ENCODE measurements at places on chromosomes 16 and 17.

GRCh38 chr16:15553313-15554088, 89.5 kb downstream of the MARF1 start:
- DNase-seq, result peak; percentile 21

- no peak for DNase-seq
Observed at GRCh38 chr16:1532771-1533170, 695 bp upstream of the TMEM204 start.

DNA sequence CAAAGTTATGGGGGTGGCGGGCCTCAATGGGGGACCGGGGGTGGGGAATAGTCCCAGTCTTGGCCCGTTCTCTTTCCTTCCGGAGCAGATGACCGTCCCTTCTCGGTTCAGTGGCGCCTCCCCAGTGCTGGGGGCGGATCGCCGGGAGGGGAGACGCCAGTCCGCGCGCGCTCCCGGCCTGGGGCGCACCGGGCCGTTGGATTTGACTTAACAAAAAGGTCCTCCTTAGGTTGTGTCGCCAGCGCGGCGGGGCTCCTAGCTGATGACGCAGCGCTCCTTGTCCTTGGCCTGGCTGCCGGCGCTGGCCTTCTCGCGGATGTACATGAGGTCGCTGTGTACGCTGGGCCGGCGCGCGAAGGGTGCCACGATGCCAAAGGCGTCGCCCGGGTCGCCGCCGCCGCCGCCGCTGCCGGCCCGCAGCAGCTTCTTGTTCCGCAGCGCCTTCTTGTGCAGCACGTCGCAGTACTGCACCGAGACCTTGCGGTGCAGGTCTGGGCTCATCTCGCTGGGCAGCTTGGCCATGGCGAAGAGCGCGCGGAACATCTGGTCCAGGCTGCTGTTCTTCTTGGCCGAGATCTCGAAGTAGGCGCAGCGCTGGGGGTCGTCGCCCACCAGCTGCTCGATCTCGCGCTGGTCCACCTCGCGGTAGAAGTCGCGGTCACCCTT, 1.2 kb downstream of the RASD1 start:
- DNase-seq, result no peak

DNA sequence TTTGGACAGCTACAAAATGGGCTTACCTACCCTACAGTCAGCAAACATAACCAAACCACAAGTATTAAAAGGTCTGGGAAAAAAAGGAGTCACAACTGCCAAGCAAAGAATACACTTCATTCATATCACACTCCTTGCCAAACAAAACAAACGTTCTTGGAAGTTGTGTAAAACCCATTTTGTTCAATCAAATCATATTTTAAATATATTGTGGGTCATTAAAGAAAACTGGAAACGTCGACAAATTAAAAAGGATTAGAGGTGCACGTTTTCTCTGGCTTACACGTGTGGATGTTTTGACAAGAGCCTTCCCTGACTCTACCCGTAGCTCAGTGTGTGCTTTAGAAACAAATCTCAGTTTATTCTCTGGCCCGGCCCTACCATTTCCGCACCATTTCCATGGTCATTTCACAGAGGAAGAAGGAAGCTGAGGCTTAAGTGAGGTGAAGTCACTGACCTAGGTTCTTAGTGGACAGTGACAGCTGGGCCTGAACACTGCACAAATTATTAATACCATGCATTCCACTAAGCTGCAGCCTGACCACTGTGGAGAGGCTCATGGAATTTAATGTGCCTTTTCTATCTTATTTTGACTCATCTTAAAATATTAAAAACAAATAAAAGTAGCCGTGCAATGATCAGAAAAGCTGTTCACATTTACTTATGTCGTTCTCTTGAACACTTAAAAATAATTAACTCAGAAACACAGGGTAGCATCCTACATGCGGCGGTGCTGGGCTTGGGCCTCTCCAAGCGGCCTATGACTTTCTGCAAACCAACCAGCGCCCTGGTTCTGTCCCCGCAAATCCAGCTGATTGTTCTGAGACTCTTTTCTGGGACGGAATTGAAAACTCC, 968 bp downstream of the CEP112 start:
- DNase-seq, result no peak

- no peak for DNase-seq
Observed at GRCh38 chr17:10623737-10624338, 33.3 kb downstream of the MYH3 start.

- peak; percentile 9 for DNase-seq
Observed at GRCh38 chr17:21214777-21215541, 998 bp upstream of the TMEM11 start.

DNA sequence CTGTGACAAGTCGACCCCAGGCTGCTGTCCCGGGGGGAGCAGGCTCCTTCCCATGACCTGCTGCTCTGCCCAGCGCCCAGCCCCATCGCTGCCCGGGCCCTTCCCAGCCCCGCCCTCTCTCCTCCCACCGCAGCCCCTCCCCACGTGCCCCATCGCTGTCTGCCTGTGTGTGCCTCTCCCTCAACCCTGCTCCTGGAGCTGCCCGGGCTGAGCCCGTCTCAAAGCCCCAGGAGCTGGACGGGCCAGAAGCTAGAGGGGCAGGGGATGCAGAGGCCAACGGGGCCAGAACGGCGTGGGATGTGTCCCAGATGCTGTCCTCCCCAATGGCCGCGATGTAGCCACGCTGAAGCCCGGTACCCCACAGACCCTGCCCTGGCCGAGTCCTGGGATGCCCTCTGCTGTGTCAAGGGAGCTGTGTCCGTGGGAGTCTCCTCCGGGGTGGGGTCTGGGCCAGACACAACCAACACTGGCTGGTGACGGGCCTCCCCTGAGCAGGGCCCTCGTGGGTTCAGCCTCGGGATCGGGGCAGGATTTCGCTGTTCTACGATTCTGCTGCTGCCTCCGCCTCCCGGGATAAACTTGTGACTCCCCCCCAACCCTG, 118.2 kb upstream of the ZNF750 start:
- DNase-seq, result no peak

GRCh38 chr17:1108478-1108764, 71.4 kb downstream of the ABR start:
- DNase-seq, result no peak

GRCh38 chr17:80387071-80387470, 27.9 kb upstream of the ENDOV start:
- DNase-seq, result no peak

DNA sequence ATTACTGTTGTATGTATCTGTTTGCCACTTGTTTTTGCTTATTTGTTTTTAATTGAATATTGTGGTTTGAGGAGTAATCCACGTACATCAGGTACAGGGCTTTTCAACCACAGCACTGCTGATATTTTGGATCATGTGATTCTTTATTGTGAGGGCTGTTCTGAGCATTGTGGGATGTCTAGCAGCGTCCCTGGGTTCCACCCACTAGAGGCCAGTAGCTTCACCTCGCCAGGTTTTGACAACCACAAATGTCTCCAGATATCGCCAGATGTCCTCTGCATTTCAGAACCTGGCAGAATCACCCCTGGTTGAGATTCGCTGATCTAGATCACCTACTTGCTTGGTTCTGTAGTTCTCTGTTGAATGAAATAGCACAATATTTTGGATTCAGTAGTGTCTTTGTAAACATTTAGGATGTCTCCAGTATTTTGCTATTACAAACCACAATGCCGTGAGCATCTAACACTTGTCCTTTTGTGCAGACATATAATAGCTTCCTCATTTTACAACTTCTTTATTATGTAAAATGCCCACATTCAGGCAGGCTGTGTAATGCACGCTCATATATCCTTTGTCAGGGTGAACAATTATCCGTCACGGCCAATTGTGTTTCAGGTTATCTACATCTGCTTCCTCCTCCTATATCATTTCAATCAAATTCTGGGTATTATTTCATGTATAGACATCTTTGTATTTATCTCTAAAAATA, 380.3 kb downstream of the SNX29 start:
- DNase-seq, result no peak

DNA sequence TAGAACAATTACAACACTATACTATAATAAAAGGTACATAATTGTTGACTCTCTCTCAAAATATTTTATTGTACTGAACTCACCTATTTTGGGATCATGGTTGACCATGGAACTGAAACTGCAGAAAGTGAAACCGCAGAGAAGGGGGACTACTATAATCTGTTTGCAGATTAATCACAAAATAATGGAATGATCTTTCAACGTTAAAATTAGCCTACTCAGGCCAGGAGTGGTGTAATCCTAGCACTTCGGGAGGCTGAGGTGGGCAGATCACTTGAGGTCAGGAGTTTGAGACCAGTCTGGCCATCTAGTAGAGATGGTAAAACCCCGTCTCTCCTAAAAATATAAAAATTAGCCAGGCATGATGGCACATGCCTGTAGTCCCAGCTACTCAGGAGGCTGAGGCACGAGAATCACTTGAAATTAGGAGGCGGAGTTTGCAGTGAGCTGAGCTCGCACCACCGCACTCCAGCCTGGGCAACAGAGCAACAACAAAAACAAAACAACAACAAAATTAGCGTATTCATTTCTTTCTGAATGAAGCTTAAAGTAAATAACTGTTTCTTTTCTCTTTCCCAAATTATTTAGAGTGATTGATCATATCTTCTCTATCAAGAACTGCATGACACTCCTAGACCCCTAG, 45.6 kb downstream of the IKZF3 start:
- DNase-seq, result no peak

GRCh38 chr17:41278176-41278955, 2.9 kb downstream of the KRTAP9-7 start:
- no peak for DNase-seq

DNA sequence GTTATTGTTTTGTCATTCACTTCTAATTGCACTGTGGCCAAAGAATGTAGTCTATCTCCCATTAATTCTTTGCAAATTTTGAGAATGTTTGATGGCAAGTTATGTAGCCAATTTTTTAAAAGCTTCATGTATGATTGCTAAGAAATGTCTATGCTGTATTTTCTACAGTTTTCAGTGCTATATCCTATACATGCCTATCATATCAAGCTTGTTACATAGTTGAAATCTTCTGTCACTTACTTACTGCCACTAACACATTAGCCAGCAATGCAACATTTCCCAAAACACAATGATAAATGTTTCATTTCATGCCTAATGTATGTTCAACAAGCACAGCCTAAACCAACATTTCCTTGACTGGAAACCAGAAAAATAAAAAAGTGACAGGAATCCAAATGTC, 292.4 kb upstream of the AXIN2 start:
- no peak for DNase-seq

DNA sequence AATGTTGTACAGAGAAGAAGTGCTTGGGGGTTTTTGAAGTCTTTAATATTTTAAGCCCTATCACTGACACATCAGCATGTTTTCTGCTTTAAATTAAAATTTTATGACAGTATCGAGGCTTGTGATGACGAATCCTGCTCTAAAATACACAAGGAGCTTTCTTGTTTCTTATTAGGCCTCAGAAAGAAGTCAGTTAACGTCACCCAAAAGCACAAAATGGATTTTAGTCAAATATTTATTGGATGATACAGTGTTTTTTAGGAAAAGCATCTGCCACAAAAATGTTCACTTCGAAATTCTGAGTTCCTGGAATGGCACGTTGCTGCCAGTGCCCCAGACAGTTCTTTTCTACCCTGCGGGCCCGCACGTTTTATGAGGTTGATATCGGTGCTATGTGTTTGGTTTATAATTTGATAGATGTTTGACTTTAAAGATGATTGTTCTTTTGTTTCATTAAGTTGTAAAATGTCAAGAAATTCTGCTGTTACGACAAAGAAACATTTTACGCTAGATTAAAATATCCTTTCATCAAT, 57.8 kb downstream of the HLF start:
- DNase-seq, result no peak

DNA sequence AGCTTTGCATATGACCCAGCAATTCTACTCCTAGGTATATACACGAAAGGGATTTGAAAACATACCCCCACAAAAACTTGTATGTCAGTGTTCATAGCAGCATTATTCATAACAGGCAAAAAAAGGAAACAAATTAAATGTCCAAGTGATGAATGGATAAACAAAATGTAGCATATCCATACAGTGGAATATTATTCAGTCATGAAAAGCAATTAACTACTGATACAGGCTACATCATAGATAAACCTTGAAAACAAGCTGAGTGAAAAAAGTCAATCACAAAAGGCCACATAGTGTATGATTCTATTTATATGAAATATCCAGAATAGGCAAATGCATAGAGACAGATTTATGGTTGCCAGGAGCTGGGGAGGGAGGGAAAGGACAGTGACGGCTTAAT, 676 bp downstream of the EME1 start:
- DNase-seq, result no peak

DNA sequence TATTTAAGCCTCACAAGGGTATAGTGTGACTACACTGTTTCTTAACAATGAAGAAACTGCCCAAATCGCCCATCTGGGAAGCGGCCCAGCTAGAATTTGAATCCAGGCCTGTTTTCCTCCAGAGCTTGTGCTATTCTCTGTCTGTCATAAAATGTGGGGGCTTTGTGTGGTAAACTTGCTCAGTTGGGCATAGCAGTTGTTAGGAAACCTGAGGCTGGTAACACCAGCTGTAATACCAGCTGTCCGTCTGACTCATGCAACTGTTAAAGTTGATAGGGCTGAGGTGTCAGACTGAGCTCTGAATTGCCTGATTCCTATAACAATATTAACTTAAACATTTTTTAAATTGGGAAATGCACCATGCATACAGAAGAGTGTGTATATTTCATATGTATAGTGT, 9.3 kb downstream of the NOD2 start:
- no peak for DNase-seq

GRCh38 chr17:5582209-5583185, 1.8 kb downstream of the NLRP1 start:
- no peak for DNase-seq

- DNase-seq, result no peak
Observed at GRCh38 chr17:7893187-7893880, 4.7 kb downstream of the CHD3 start.

DNA sequence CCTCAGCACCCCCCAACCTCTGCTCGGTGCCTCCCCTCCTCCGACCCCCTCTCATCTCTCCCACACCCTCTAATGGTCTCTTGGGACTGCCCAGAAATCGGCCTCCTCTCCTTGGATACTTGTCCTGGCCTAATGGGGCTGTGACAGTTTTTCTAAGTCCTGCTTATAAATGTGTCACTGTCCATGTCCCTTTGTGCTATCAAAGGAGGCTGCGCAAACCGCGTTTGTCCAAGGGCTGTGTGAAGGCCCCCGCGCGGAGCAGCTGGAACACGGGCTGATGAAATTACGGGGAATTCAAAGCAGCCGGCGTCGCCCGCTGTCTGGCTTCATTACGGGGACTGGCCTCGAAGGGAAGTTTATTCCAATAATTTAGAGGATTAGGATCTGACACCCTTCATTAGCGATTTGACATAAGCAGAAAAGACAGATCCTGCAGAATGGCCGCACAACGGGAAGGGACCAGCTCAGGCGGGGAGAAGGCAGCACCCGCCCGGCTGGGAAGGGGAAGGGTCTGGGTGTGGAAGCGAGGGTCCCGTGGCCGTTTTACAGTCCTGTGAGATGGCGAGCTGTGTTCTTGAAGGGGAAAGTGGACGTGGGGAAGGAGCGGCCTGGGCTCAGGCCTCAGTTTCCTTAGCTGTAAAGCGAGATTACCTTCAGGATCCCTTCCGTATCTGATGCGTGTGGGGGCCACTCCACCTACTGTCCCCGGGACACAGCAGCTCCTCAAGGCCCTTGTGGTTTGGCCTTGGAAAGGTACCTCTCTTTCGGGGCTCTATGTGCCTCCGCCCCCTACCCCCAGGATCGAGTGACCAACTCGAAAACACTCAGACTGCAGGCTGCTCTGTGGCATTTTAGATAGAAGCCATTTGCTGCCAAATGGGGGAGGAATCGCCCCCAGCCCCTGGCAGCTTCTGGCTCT, 1.6 kb upstream of the WFIKKN2 start:
- no peak for DNase-seq

- DNase-seq, result no peak
Observed at GRCh38 chr17:74742153-74742515, 5.1 kb downstream of the RAB37 start.

GRCh38 chr16:398561-399339, 1.8 kb downstream of the NME4 start:
- no peak for DNase-seq

Data from stimulated activated CD4-positive, alpha-beta T cell treated with anti-CD3 and anti-CD28 coated beads, Interleukin-15, amount 100 ng/mL, for 48 hours (primary cell).